ENCODE measurements at places on chromosomes 3 and 15.

- no peak for DNase-seq
These were observed 433.3 kb downstream of the FOXP1 start for GRCh38 chr3:71149959-71150954.

DNA sequence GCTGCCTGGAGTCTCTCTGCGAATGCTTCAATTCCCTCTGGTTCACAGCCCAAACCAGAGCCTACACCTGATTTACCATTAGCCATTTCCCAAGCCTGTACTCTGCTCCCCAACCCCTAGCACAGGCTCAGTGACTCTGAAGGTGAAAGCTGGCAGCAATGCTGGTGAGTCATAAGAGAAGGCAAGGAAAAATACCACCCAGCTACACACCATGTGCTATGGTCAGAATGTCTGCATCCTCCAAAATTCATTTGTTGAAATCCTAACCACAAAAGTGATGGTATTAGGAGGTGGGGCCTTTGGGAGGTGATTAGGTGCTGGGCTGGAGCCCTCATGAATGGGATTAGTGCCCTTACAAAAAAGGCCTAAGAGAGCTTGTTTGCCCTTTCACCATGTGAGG lies 117.1 kb upstream of the TJP1 start:
- no peak for DNase-seq

GRCh38 chr3:12287727-12288181 lies 1.1 kb upstream of the PPARG start:
- DNase-seq: no peak

GRCh38 chr3:58190291-58190690 lies 20.5 kb downstream of the DNASE1L3 start:
- DNase-seq: no peak

GRCh38 chr3:167738037-167738436 lies 2.5 kb downstream of the SERPINI1 start:
- DNase-seq: no peak

GRCh38 chr15:80783260-80783659 lies 4.1 kb downstream of the CEMIP start:
- DNase-seq: no peak

DNA sequence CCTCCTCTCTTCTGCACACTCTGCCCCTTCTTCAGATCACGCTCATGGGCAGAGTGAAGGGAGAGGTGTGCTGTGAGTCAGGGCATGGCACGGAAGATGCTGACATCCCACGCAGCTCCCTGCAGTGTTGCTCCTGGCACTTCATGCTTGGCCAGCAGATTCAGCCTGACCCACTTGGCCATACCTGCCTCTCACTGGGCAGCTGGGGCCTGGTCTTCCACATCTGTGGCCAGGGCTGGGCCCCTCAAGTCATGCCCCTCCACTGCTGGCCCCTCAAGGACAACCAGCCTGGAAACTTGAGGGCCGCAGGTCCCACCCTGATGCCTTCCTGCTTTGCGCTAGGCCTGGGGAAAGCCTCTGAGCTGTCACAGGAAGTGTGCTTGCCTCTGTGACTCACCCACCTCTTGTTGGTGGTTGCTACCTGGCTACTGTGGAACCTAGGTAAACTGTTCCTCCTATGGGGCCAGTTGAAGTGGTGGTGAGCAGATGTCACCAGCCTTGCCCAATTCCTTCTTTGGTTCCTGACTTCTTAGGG lies 48.7 kb downstream of the BSN start:
- DNase-seq: no peak

- no peak for DNase-seq
These were observed 520 bp downstream of the MESD start for GRCh38 chr15:80989081-80989517.

DNA sequence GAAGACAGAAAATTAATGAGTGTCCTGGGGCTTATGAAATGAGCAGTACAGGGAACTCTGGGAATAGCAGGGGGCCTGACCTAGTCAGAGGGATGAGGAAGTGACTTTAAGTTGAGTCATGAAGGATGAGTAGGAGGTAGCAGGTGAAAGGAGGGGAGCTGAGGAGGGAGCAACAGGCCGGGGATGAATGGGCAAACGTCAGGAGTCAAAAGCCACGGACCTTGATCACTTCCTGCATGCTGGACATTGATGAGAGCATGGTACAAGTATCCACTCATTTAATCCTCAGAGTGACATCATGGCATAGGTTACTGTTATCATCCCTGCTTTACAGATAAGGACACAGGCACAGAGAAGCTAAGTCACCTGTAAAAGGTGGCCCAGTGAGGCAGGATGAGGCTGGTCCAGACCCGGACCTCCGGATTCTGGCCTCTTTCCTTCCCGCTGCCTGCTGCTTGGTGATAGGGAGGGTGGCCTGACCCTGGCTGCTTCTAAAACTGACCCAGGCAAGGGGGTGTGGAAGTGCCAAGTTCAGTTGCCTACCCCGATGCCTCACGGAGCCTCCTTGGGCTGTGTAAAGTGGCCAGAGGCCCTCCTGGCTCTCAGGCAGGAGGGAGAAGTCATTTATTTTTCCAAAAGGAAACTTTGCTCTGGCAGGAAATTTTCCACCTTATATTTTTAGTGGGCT lies 7.6 kb downstream of the CORO2B start:
- no peak for DNase-seq

DNA sequence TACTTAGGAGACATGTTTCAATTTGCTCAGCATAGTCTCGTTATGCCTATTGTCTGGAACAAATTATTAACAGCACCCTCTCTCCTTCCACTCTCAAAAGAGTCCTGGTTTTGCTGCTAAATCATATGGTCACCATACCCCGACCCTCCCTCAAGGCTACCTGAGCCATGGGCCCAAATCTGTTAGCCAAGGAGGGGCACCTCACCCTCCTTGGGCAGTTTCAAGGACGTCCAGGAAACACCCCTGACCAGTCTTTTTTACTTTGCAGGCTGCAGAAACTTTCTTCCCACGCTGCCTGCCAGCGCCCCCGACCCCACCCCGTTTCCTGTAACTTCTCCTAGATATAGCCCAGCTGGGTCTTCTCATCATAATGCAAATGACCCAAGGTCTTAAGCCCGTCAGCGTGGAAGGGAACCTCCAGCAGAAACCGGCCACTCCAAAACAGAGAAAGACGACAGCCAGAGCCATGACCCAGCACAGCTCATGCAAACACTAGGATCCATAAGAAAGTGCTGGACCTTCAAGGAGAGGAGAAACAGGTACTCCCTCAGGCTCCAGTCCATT lies 62.3 kb downstream of the ADCY5 start:
- DNase-seq: no peak

- DNase-seq: no peak
These were observed 30.9 kb downstream of the LRRC49 start for GRCh38 chr15:70923311-70924080.

- DNase-seq: no peak
These were observed 213.6 kb downstream of the RBMS3 start for GRCh38 chr3:29494305-29495036.

DNA sequence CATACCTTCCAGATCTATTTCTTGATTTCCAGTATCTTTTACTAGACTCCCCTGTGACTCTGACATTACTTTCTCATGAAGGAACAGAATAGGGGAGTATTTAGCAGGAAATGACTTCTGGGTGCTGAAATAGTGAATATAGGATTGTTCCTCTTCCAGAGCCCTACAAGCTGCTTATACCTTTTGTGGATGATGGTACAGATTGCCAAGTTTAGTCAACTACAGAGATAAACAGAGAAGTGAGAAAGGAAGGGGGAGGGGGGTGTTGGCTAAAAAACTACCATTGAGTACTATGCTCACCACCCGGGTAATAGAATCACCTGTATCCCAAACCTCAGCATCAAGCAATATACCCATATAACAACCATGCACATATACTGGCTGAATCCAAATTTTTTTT lies 298.3 kb upstream of the GPR149 start:
- DNase-seq: no peak

GRCh38 chr15:55031727-55032126 lies 165.0 kb downstream of the RSL24D1 start:
- no peak for DNase-seq

DNA sequence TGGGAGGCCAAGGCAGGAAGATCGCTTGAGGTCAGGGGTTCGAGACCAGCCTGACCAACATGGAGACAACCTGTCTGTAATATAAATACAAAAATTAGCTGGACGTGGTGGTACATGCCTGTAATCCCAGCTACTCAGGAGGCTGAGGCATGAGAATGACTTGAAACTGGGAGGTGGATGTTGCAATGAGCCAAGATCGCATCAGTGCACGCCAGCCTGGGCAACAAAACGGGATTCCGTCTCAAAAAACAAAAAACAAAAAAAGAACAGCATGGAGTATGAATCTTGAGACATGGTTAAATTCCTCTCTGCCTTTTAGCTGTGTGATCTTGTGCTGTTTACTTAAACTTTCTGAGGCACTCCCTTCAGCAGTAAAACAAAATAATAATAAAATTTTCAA lies 244.9 kb downstream of the FGF12 start:
- no peak for DNase-seq

DNA sequence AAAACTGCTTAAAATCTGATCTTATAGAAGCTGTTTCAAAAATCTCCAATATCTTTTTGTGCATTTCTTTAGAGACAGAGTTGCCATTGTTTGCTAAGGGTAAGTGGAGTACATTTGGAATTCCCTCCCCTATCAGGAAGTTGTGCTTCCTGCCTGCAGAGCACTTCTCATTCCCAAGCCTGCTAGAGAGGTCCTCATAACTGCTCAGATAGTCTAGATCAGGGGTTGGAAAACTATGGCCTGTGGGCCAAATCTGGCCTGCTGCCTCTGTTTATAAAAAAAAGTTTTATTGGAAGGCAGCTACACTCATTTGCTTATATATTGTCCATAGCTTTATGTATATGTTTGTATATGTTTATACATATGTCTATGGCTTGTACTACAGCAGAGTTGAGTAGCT lies 333.7 kb upstream of the PROK2 start:
- DNase-seq: no peak

- no peak for DNase-seq
These were observed 49.7 kb downstream of the SEMA5B start for GRCh38 chr3:122977746-122978466.

GRCh38 chr3:134601539-134602439 lies 49.0 kb downstream of the KY start:
- peak; percentile 44 for DNase-seq

DNA sequence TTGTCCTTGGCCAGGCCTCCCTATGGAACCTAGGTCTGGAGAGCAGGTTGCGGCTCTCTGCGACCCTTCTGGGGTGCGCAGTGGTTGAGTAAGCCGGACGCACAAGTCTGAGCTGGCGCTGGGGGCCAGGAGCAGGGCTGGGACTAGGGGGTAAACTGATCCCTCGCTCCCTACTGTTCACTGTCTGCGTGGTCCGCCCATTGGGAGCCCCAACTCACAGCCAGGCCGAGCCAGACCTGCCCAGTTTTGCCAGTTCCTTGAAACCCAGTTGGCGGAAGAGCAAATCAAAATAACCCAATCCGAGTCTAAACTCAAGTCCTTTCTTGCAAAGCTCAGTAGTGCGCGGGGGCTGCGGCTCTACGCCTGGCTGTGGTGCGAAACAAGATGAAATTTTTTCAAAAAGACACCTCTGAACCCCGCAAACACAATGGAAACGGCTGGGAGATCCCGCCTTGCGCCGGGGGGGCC lies 17.5 kb downstream of the RGMA start:
- no peak for DNase-seq

DNA sequence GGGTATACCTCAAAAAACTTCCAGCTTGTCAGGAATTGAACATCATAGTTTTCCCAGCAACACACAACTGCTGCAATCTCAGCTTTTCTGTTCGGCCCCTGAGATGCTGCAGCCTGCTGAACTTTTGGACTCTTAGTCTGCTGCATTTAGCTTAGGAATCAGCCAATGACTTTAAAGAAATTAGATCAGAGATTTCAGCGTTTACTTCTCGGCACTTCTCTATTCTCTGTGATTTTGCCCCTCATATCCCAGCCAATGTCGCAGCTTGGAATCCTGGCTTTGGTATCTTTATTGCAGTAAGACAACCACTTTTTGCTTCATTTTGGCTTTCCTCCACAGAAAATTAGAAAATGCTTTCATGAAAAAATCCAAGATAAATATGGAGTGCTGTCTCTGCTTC lies 86.3 kb upstream of the MCTP2 start:
- no peak for DNase-seq

GRCh38 chr3:13420045-13420830 lies at the start of gene NUP210:
Gene NUP210, minus strand, starts transcription at chr3:13420322. Its CDS starts 96 bp downstream, at chr3:13420226.
- peak; percentile 4 for DNase-seq

GRCh38 chr3:122754929-122755328 lies 38.7 kb downstream of the HSPBAP1 start:
- no peak for DNase-seq

DNA sequence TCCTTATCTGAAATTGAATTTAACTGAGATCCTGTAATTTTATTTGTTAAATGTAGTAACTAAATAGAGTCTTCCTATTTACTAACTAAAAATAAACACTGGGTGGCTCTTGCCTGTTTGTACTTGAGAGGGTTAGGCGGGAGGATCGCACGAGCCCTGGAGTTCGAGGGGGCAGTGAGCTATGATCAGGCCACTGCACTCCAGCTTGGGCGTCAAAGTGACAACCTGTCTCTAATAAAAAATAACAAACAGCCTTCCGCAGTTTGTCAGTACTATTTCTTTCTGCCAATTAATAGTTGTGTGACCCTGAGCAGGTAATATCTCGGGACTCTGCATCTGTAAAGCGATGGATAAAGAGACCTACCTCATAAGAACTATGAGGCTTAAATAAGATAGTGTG lies 768 bp upstream of the PDE12 start:
- DNase-seq: no peak
